ENCODE measurements at places on chromosomes 1 and 21.

DNA sequence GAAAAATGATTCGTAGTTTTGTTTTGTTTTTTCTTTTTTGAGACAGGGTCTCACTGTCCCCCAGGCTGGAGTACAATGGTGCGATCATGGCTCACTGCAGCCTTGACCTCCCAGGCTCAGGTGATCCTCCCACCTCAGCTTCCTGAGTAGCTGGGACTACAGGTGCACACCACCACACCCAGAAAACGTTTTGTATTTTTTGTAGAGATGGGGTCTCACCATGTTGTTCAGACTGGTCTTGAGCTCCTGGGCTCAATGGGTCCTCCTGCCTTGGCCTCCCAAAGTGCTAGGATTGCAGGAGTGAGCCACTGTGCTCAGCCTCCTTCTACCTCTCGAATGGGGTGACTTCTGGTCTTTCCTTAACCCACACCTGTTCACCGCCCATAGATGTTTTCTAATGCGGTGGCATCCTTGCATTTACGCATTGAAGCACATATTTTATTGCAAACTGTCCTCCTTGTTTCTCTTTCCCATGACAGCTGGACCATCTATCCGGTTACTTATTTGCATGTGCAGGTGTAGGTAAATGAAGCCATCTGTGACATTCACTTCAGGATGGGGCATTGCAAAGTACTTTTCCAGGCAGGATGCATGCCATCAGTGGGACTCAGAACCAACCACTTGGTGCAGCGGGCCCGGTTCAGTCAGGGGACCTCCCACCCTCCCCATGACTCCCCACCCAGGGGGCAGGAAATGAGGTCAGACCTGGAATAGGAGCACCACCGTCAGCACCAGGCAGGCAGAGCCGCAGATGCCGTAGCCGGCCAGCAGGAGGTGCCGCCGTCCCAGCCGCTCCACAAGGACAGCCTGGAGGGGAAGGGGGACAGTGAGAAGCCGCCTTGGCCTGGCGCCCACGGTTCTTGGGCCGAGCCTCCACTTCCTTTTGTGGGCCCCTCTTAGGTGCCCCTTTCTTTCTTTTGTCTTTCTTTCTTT, 16.5 kb downstream of the SLC2A7 start:
- DNase-seq: no peak

- no peak for DNase-seq
These were observed 70.6 kb upstream of the NEK7 start for GRCh38 chr1:198086051-198086745.

- DNase-seq: no peak
These were observed 138.0 kb upstream of the DNAH14 start for GRCh38 chr1:224791362-224791941.

DNA sequence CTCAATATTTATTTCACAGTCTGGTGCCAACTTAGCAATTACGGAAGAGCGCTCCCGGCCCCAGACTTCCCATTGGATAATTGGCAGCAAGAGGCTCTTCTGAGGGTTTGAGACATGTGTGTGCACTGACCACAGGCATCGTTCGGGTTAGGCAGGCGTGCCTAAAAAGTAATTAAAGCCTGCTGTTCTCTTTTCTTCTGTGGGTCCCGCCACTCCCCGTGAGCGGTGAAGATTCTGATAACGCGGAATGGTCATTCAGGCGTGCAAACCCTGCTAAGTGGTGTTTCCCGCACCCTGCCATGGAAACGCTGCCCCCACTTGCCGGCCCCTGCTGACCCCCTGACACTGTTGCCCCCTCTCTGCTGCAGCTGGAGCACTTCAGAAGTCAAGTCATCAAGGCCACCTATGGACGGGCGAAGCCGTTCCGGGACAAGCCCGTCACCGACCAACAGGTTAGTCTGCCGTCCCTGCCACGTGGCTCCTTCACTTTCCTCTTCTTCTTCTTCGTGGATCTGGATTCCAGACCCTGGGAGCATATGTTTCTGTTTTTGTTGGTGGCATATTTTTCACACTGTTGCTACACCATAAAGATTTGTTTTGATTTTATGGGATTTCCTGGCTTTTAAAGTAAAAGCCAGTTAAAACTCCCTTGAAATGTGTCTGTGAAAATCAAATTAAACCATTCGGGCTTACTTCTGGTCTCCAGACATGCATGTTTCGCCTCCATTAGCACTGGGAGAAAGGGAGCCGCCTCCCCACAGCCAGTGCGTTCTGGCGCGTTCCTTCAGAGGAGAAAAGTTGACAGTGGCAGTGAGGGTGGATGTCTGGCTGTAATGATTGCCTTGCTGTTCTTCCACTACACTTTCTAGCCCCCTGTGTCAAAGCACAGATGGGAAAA, 79.9 kb downstream of the FHAD1 start:
- DNase-seq: no peak

GRCh38 chr1:21922090-21923013, 14.8 kb downstream of the HSPG2 start:
- DNase-seq: no peak

- DNase-seq: no peak
These were observed 50.0 kb upstream of the DMRTB1 start for GRCh38 chr1:53409233-53409632.

GRCh38 chr1:6260433-6260934, 414 bp downstream of the GPR153 start:
- DNase-seq: no peak

GRCh38 chr1:184555665-184556641, 169.1 kb downstream of the C1orf21 start:
- no peak for DNase-seq

- no peak for DNase-seq
These were observed 195.2 kb downstream of the S1PR1 start for GRCh38 chr1:101431956-101432510.

DNA sequence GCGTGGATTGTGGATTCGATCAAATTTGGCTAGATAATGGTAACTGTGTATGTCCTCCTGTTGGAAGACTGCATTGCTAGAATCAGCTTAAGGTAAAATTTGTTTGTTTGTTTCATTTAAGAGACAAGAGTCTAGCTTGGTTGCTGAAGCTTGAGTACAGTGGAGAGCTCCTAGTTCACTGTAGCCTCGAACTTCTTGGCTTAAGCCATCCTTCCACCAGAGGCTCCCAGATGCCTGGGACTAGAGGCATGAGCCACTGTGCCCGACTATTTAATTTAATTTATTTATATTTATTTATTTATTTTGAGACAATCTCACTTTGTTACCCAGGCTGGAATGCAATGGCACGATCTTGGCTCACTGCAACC, 1.5 kb downstream of the PHACTR4 start:
- no peak for DNase-seq

DNA sequence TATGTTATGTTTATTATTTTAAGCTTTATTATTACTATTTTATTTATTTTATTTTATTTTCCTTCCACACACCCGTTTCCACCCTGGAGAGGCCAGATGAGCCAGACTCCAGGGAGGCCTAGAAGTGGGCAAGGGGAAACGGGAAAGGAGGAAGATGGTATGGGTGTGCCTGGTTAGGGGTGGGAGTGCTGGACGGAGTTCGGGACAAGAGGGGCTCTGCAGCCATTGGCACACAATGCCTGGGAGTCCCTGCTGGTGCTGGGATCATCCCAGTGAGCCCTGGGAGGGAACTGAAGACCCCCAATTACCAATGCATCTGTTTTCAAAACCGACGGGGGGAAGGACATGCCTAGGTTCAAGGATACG, 468 bp upstream of the MX1 start:
- no peak for DNase-seq

DNA sequence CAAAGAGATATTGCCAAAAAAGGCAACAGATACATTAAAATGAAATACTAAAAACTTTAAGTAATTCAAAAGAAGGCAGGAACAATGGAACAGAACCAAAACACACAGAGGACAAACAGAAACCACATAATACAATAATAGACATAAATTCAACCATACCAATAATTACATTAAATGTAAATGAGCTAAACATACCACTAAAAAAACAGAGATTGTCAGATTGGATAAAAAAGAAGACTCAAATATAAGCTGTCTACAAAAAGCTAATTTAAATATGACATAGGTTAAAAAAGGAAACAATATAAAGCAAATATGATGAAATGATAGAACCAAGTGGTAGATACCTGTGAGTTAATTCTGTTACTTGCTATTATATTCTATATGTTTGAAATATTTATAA, 44.1 kb upstream of the ATP5PO start:
- no peak for DNase-seq

GRCh38 chr1:210541680-210542358, 213.1 kb downstream of the HHAT start:
- no peak for DNase-seq

DNA sequence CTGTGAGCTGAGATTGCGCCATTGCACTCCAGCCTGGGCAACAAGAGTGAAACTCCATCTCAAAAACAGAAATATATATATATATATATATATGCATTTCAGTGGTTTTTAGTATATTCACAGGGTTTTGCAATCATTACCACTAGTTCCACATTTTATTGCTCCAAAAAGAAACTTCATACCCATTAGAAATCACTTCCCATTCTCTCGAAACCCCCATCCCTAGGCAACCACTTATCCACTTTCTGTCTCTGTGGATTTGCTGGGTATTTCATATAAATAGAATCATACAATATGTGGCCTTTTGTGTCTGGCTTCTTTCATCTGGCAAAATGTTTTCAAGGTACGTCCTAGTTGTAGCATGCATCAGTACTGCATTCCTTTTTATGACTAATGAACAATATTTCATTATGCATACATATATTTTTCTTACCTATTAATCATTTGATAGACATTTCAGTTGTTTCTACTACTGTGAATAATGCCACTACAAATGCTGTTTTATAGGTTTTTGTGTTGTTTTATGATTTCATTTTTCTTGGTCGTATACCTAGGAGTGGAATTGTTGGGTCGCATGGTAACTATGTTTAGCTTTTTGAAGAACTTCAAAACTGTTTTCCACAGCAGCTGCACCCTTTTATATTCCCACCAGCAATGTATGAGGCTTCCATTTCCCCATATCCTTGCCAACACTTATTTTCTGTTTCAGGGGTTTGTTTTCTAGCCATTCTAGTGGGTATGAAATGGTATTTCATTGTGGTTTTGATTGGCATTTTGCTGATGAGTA, 95.9 kb downstream of the PHTF1 start:
- DNase-seq: no peak

GRCh38 chr1:168529518-168529917, 14.3 kb downstream of the XCL2 start:
- DNase-seq: no peak

DNA sequence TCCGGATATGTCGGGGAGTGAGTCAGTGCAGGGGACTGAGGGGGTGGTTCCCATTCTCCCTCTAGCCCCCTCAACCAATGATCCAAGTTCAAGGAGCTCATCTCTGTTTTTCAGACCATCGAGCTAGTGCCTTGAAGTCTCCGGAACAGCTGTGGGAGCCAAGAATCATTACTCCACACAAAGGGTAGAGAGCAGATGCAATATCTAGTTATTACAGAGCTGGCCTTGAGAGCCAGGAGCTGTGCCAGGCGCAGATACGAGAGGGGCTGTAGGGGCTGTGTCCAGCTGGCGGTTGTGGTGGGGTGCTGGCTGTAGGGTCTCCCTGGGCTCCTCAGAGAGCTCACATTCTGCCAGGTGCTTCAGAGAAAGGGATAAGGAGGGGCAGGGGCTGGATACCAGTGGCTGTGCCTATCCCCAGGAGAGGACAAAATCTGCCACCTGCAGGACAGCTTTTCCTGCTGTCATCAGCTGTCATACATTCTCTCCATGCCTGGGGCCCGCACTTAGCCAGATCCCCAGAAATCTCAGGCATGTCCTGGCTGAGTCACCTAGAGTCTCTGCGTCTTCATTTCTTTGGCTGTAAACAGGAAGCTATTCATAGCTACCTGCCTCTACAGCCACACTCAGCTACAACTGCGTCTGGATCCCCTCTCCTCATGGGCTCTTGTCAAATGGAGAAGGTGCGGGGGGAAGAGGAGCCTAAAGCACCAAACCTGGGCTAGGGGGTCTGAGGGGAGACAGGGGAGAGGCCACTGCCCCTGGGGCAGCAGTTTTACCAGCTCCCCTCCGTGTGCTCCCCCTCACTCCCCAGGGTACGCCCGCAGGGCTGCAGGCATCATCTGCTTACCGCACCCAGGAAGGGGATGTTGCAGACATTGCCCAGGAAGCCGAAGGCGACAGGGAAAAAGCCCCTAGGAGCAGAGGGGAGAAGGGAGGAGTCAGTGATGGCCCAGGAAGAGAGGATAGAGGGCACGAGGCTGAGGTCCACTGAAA, 2.4 kb upstream of the KISS1 start:
- no peak for DNase-seq

DNA sequence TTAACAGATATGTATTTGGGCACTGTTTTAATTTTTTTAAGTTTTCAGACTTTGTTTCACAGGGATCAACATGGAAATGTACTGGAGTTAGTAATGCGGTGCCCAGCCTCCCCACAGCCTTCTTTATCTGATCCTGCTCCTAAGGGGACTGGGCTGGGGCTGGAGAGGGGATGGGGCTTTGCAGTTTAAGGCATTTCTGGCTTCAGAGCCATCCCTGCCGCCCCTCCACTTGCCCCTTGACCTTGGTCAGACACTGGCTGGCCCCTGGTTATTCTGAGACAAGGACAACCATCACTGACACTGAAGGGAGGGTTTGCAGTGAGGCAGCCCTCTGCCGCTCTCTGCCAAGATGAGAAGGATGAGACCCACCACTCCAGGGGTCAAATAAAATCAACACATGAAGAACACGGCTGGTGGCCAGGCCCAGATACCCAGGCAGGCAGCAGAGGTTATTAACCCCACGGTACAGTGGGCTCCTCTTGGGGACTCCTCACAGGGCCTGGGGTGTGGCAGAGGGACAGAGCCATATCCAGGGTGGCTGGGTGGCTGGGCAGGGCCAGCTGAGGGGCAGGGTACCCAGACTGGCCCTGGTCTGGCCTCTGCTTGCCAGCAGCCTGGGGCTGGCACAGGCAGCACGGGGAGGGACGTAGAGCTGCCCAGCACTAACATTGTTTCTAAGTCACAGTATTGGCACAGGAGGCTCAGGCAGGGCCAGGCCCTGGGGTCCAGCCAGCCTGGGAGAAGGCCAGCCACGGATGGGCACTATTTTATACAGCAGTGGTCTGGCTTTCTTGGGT, 7.2 kb upstream of the UBE2U start:
- DNase-seq: no peak
